ENCODE measurements at places on chromosomes 6 and 20. TPM values are rescaled to one million over a fixed set of nuclear protein-coding genes. Genes with fewer than 3 reads are reported as not detected.
A peak's percentile ranks its signal among the peaks of the same experiment; 100 is the strongest.

DNA sequence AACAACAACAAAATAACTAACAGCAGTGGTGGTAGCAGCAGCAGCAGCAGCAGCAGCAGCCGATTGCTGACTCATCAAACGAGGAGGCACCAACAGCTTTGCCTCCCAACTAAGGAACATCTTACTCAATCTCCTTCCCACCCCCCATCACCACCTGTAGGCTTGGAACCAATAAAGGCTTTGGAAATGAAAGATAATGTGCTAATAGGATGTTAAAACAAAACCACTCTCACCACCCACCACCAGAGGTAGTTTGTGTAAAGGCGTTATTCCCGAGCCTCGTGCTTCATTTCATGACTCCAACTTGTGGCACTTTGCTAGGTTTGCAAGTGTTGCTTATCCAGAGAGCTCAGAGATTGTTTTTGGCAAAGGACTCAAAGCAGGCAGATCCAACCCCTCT lies 346.5 kb downstream of the CD83 start:
- DNase-seq = peak; percentile 69

DNA sequence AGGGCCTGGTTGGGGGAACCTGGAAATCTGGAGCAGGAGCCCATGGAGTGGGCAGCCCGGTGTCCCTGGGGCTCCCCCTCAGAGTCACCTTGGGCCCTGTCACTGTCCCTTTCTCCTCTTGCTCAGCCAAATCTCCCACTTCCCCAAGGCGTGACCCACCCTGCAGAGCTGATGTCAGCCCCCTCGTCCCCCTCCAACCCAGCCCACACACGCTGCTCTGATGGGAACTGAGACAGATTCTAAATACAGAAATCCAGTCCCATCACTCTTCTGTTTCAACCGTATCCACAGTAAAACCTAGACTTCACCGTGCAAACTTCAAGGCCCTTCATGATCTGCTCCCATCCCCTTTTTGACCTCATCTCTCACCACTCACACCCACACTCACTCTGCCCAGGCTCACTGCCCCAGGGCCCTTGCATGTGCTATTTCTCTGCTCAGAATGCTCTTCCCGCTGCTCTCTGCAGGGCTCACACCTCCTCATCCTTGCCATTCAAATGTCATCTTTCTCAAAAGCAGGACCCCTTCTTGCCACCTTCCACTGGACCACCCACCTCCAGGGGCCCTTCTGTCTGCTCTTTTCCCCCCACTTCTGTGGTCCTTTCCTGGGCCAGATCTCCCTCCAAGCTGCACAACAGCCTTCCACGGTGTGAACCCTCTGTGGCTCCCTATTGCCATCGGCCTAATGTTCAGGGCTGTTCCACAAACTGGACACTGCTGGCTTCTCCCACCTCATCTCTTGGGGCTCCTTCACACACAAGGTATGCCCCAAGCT lies 16.6 kb downstream of the TGM2 start:
- DNase-seq = no peak

Gene SNHG17
- 72.2 TPM for polyA plus RNA-seq

DNA sequence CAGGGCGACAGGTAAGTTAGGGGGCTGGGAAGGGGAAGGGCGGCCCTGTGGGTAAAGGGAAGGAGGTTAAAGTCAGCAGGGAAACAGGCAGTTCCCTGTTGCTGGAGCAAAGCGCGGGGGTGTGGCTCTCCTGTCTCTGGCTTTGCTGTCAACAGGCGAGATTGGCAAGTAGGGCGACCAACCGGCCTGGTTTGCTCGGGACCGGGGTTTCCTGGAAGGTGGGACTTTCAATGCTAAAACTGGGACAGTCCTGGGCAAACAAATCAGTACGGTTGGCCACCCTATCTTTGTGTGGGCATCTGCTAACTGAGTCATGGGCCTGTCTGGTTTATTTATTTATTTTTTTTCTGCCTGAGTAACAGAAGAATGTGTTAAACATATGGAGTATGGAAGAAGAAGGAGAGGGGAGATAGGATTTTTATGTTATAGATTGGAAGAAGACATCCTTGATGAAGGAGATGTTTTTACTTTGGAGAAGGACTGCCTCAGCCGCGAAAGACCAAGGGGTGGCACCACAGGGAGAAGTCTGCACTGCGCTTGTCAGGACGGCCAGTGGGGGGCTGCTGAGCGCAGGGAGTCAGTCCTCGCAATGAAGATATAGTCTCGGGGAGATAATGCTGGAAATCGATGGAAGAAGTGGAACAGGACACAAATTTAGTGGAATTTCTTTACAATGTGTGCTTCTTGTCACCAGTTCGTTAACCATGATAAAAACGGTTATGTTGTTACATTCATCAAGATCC lies 43.4 kb upstream of the ESR1 start:
- peak; percentile 31 for DNase-seq
